T-helper 22 cell (primary cell): ENCODE measurements at places on chromosomes 7 and 10.

DNA sequence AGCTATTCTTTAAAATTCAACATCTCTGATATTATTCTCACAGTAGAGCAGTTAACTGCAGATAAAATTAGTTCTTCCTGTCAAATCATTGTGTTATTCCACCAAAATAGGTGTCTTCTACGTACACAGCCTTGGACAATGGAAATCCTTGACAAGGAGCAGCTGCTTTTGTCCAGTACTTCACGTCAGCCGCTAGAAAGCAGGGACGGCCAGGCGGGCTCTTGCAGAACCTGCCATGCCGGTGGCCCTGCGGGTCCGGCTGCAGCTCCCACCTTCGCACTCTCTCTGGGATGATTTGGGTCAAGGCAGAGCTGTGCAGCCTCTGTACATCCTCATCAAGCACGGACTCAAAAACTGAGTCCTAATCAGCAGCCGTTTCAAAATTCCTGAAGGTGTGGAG, 2.2 kb upstream of the FOXI2 start:
- no peak for DNase-seq

DNA sequence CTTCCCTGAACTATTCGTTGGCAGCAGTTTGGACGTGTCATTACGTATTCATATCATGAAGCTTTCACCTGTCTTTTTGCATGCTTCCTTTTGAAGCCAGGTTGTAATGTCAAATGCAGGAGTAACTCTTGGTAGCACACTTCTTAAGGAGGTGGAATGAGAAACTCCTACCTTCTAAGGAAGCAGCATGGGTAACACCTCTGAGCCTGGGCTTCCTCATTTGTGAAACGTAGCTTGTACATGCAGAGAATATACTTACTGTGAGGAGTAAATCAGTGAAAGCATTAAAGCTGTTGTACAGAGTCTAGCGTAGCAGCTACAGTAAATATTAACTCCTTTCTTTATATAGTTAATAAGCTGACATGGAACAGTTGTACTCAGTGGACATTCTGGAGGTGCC, 21.1 kb downstream of the CUL1 start:
- DNase-seq, result no peak

DNA sequence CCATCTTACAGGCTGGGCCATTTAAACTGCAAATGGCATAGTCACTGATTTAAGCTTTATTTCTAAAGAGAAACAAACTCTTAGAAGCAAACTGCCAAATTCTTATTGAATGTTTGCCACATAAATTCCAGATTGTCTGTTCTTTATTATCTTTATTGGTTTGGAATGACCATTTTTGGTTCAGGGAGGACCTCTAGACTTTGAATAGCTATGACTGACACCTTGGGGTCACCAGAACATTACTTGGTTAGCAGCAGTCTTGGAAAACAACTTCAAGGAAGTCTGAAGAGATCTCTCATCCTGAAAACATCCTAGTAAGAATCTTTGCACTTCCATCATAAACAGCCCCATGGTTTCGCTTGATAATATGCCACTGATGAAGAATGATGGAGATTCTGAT, 197.1 kb downstream of the SUGCT start:
- no peak for DNase-seq

DNA sequence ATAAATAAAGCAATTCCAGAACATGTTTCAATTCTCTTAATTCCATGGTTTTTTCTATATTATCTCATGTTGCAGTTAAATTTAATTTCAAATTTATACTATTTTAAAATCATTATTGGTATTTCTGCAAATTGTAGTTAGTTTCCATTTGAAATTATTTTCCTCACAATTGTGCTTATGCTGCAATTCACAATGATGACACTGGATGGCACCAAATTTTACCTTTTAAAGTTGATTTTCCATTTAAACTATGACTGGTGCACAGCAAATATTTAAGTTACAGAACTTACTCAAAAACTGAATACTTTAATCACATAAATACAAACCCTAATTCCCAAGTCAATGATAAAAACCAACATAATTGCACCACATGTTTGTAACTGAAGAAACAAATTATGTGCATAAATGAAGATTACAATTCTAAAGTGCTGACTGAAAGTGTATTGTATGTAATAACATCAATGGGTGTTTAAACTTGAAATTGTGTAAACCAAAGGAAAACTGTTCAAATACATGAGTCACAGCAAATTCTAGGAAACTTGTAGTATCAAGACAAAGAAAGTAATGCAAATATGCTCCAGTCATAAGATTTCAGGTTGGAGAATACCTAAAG, 75.3 kb upstream of the AASS start:
- no peak for DNase-seq

DNA sequence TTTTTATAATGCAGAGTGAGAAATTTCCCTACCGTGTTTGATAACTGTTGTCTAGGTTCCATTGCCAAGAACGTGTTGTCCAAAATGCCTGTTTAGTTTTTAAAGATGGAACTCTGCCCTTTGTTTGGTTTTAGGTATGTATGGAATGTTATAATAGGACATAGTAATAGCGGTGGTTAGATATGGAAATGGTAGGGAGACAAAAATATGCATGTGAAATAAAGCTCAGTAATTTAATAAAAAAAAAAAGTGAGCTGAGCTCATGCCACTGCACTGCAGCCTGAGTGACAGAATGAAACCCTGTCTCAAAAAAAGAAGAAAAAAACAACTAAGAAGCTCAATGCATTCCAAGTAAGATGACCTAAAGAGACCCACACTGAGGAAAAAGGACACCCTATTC, 72.9 kb downstream of the ZNF783 start:
- DNase-seq, result no peak

DNA sequence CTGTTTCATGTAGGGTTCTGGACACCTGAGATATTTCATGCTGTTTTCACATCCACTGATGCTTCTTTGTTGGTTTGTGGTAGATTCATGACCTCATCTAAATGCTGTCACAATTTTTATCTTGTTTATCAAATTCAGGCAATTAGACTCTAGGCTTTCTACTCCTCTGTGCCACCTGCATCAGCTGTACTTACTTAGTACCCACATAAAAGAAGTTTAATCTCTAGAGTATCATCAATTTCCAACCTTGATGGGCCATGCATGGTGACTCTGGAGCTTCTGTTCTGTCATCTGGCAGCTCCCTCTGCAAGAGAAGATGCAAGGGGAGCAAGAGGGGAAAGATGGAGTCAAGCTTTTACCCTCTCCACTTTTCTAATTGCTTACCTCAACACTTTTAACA, 195.9 kb upstream of the VWC2 start:
- no peak for DNase-seq

DNA sequence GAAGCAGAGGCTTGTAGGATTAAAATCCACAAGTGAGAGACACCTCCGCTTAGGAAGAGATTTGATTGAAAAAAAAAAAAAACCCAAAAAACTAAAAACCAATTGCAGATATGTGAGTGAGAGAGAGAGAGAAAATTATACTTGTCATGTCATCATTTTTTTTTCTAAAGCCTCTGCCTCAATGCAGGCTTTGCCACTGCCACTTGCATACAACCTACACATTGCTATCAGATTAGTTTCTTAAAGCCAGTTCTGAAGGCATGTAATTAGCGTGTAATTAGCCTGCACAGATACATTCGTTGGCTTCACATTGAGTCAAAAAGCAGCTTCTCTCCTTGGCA, 86.1 kb upstream of the MTPN start:
- DNase-seq, result no peak

GRCh38 chr10:75941223-75941801, 509.9 kb downstream of the LRMDA start:
- no peak for DNase-seq

- no peak for DNase-seq
Observed at GRCh38 chr7:121519548-121520521, 123.7 kb upstream of the FAM3C start.

- DNase-seq, result no peak
Observed at GRCh38 chr7:50791363-50791937, 8.8 kb upstream of the GRB10 start.

- no peak for DNase-seq
Observed at GRCh38 chr10:58307676-58308075, 27.1 kb upstream of the UBE2D1 start.

DNA sequence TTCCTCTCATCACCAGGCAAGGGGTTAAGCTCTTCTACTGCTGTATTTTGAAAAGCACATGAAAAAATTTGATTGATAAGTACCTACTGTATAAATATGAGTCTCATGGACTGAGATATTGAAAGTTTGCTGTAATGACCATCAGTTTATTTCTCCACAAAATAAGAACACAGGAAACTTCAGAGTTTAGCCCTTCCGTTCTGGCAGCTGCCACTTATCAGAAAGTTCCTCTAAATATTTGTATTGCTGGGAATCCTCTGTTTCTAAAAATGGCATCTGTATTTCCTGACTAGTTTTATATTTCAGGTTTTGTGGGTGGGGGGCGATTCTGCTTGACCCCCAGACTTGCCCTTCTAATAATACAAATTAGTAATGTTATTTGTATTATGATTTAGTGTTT, 92.0 kb downstream of the LYZL2 start:
- no peak for DNase-seq

- DNase-seq, result no peak
Observed at GRCh38 chr10:93098816-93099215, 25.1 kb downstream of the CYP26A1 start.

GRCh38 chr7:42575171-42575570, 336.7 kb downstream of the C7orf25 start:
- no peak for DNase-seq

DNA sequence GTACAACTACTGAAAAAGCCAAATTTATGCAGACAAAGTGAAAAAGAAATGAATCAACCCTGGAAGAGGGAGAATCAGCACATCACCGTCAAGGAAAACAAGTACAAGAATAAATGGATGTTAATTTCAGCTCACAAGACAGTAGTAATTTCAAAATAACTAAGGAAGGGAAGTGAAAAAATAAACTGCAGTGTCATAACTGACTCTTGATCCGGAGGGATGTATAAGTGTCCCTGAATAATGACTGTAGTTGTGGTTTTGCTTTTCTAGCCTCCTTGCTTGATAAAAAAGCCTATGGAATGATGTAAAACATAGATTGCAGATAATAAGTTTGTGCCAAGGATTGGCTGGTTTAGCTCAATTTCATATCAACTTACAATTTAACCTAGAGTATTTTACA, 721.1 kb upstream of the C7orf33 start:
- DNase-seq, result no peak

- no peak for DNase-seq
Observed at GRCh38 chr7:39540320-39540719, 25.9 kb upstream of the YAE1 start.

- no peak for DNase-seq
Observed at GRCh38 chr10:15705298-15705697, 14.4 kb downstream of the ITGA8 start.

DNA sequence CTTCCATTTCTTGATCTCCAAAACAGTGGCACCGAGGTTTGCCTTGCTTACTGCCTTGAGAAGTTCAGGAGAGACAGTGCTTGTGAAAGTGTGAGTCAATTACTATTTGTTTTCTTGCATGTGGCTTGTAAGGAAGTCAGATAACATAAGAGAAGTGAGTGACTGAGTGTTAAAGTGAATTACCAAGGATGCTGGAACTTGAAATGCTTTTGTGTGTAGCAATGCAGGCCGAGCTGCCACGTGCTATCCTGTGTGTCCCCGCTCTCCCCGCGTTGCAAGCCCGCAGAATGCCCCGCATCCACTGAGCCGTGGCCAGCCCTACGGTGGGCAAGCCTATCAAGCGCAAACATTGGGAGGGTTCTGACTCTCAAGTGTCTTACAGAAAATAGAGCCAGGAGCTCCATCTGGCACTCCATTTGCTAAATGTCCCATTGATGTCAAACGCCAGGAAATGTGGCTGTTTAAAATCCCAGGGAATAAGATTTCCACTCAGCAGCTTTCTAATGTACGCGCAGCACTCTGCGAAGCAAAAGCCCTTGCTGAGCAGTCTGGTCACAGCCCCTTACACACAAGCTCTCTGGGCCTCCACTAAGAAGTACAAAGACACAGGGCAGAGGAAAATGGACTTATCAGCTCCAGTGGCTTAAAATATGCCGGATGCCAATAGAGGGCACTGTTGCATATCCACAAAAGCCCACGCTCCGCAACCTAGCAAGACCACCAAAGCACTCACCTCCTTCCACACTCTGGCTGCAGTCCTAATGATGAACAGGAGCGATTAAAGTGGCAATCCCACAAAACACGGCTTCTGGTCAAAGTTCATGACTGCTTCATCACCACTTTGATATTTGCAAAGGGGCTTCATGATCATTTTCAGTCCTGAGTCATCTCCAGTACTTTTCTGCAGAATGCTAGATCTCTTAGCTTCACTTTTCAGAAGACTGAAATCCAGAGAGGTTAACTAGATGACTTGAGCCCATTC, 158.0 kb upstream of the ITGB1 start:
- no peak for DNase-seq

DNA sequence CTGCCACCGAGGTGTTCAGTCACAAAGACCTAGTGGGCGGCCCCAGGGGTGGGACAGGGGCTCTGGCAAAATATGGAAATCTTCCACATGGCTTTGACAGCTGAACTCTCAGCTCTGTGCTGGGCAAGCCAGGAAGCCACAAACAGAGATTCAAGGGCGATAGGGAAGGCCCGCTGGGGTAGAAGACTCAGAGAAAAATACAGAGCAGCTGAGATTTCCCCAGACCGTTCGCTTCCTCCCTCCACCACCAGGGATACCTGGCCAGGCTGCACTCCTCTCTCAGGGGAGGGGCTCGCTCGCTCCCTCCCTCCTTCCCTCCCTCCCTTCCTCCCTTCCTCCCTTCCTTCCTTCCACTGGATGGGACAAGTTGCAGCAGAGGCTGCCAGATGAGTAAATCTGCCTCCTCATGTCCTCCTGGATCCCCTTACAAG, 260.5 kb downstream of the PRPF18 start:
- no peak for DNase-seq

DNA sequence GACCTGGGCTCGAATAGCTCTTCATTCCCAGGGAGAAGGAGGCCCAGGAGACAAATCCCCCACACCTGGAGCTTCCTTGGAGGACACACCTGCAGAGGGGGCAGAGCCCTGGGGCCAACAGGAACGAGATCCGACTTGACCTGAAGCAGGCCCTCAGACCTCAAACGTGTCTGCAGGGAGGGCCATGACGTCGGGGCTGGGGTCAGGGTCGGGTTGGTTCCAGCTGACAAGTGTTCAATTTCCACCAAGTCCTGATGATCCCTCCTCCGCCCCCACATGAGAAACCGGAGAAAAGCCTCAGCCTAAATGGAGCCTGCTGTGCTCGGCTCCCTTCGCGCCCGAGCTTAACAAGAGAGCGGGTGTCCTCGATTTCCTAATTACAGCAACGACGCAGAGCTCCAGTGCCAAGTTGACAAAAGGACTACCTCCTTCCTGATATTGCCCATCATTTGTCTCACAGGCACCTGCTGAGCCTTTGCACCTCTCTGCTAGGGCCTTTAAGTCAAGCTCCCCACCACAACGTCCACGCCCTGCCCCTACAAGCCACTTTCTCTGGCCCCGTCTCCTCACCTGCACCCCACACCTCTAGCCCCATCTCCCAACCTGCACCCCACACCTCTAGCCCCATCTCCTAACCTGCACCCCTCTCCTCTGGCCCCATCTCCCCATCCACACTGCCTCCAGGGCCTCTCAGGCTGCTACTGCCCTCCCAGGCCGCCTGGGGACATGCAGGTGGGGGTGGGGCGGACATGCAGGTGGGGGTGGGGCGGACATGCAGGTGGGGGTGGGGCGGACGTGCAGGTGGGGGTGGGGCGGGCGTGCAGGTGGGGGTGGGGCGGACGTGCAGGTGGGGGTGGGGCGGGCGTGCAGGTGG, 519.4 kb downstream of the GLRX3 start:
- DNase-seq, result no peak
